ENCODE measurements at places on chromosomes 2 and 18. TPM values are rescaled to one million over a fixed set of nuclear protein-coding genes. Genes with fewer than 3 reads are reported as not detected.

The IL36G gene
- not detected for polyA plus RNA-seq

The ORMDL1 gene
- polyA plus RNA-seq: 72.7 TPM

The MPP4 gene
- not detected for polyA plus RNA-seq

The CPS1 gene
- polyA plus RNA-seq: not detected

The PECR gene
- 18.6 TPM for polyA plus RNA-seq

The ZC3H6 gene
- 7.5 TPM for polyA plus RNA-seq

The REG3A gene
- polyA plus RNA-seq: not detected

The MEX3C gene
- polyA plus RNA-seq: 4.8 TPM

The SCYGR4 gene
- polyA plus RNA-seq: not detected

Measured in IgD-negative memory B cell (primary cell).